ENCODE measurements at places on chromosomes 2 and 18.
A peak's percentile ranks its signal among the peaks of the same experiment; 100 is the strongest.

- DNase-seq = no peak
Observed at GRCh38 chr2:199439066-199439465, 18.7 kb downstream of the SATB2 start.

- DNase-seq = no peak
Observed at GRCh38 chr18:5895299-5895875, at the start of gene TMEM200C. TMEM200C (minus strand) TSS chr18:5895522; CDS start chr18:5892063, 3,459 bp downstream.

DNA sequence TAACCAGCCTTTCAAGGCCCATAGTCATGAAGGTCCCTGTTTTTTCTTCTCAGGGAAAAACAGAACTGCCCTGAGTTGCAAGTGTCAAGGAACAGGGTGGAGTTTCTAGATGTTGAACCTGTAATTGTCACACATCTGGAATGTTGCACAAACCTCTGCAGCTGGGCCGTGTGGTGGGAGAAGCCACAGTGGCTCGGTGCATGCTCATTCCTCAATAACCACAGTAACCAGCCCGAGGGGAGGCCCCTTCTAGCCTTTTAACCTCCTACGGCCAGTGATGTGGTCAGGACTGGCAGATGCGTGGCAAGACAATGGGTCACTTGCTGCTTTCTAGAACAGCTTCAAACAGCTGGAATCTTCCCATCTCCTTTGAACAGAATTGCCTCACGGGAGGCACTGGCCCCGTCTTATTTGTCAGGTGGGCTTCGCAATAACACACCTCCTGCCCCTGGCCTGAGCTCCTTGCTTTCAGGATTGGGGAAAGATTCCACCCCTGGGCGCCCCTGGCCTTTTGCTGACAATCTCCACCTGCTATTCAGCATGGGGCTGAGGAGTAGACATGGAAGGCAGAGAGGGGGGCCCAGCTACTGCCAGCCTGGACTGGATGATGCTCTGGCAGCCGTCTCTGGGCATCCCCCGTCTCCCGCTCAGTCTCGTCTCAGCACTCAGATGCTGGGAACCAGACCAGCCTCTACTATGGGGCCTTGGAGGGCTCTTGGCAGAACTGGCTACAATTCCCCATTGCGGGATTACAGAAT lies 102.9 kb downstream of the KLHL29 start:
- peak; percentile 62 for DNase-seq

- DNase-seq = peak; percentile 86
Observed at GRCh38 chr18:9055185-9055584, 47.3 kb upstream of the NDUFV2 start.

GRCh38 chr2:205441524-205441923 lies 240.8 kb upstream of the NRP2 start:
- DNase-seq = no peak

DNA sequence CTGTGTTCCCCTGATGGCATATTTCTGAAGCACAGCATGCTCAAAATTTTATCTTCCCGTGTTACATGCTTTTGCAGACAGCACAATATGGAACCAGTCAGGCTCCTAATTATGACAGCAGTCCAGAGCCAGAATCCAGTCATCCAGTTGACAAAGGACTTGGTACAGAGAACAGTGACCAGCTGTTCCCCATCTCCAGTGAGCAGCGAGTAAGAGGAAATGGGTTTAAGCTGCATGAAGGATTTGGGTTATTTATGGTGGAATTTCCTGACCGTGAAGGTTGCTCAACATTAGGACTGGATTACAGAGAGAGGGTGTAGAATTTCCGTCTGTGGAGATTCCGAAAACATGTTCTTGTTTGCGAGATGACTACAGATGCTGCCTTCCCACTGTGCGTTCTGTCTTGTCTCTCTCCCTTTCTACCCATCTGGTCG lies 24.4 kb downstream of the SGPP2 start:
- DNase-seq = peak; percentile 78

DNA sequence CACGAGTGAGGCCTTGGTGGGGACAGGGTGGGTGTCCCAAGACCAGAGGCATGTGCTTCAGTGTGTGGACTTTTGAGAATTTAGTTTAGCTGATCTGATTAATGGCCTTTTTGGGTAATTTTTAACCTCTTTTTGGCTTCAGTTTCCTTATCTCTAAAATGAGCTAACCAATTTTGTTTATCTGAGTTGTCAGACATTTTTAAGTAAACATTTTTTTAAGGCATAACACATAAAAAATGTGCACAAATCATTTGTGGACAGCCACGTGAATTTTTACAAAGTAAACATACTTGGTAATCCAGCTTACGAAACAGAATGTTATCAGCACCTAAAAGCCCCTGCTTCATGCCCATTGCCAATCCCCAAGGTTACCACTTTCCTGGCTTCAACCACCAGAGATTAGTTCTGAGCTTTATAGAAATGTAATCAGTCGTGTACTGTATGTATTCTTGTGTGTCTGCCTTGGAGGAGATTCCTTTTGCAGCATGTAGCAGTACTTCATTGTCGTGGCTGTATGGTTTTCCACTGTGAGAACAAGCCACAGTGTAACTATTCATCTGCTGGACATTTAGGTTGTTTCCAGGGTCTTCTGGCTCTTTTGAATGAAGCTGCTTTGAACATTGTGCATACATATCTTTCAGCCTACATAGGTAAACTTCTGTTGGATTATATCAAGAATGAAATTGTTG lies 8.4 kb upstream of the INO80C start:
- no peak for DNase-seq

GRCh38 chr2:194253528-194254259 lies 1403.3 kb upstream of the SLC39A10 start:
- no peak for DNase-seq

Measured in fibroblast of upper back skin (primary cell).